ENCODE measurements at places on chromosomes 13 and 19. TPM values are rescaled to one million over a fixed set of nuclear protein-coding genes. Genes with fewer than 3 reads are reported as not detected.

DNA sequence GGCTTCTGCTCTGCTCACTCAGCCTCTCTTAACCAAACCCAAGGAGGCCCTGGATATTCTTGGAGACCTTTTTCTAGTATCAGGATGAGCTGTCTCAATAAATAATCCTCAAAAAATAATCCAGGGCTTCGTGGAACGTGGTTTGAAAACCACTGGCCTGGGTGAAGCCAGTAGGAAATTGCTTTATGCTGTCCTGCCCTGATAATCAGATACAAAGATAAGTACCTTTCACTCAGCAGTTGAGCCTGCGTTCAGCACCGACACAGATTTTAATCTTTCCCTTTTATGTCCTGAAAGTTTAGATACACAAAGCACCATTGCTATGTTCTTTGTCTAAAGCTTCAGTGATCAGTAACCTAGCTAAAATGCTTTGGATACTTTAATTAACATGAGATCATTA is 460.0 kb downstream of the RFC3 start:
- DNase-seq = no peak

DNA sequence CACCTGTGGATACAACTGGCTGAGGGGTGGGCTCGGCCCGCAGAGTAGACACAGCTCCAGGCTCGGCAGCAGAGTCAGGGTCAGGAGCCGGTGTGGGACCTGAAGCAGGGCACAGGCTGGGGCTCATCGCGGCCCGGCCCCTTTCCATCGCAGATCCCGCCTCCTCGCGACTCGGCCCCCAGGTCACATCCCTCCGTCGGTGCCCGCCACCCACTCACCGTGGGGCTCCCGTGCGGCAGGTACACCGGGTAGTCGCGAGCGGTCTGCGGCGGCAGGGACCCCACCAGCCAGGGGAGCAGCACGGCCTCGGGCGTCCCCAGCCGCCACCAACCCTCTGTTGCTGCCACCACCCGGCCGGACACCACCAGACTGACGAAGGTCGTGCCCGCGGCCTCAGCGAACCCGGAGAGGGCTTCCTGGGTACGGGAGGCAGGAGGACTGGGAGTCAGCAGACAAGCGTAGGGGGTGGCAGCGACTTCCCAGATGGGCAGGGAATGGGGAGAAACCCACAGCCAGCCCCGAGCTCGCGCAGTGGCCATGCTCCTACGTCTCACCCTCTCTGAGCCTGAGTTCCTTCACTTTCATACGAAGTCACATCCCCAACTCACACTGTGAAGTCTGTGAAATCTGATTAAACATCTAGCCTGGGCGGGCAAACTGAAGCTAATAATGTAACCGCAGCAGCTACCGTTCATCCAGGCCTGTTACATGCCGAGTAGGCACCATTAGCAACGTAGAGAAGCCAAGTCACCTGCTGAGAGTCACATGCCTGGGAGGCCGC is 3.7 kb downstream of the FUZ start:
- DNase-seq = no peak

- no peak for DNase-seq
Observed at GRCh38 chr13:30928978-30929377, 3.5 kb upstream of the TEX26 start.

GRCh38 chr13:102312841-102313240 is 89.0 kb downstream of the FGF14 start:
- no peak for DNase-seq

DNA sequence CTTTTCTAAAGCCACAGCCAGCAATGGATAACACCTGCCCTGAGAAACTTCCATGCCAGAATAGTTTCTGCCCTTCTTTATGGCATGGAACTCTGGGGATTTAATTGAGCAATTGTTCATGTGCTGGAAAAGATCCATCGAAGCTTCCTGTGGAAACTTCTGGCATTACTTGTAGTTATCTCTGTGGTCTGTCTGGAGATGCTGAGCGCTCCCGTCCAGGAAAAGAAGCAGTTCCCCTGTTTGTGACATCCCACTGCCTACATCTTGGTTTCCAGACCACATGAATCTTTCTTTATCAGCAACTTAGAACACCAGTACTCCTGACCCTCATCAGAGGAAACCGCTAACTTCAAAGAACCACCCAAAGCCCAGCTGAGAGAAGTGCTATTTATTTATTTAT is 24.6 kb downstream of the FLT1 start:
- DNase-seq = no peak

Gene ZBTB32
- total RNA-seq = not detected

Gene PPP1R13L
- total RNA-seq = 67.2 TPM

Gene CBY2
- total RNA-seq = not detected

Measured in chondrocyte (in vitro differentiated cells).